ENCODE measurements at places on chromosomes 1 and 21. TPM values are rescaled to one million over a fixed set of nuclear protein-coding genes. Genes with fewer than 3 reads are reported as not detected.

LCA5L gene
- total RNA-seq = 0.40 TPM

RNU1-2 gene
- total RNA-seq = 4,234 TPM

- no peak for DNase-seq
These were observed 138.2 kb downstream of the NFIA start for GRCh38 chr1:61220536-61220935.

DNA sequence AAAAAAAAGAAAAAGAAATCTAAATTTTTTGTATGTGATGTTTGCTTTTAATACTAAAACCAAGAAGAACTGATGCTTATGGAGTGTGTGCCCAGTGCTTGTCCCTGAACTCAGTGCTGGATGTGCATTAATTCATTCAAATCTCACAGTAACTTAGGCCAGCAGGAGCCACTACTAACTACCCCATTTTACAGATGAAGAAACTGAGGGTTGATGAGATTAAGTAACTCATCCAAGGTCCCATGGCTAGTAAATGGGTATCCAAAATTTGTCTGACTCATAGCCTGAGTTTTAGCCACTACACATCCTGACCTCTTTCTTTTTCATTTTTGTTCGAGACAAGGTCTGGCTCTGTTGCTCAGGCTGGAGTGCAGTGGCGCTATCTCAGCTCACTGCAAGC lies 127.9 kb downstream of the CCDC185 start:
- no peak for DNase-seq

GRCh38 chr1:21922090-21923013 lies 14.8 kb downstream of the HSPG2 start:
- DNase-seq = no peak
